HFFc6 (cell line): ENCODE measurements at places on chromosomes 12 and 14. TPM values are rescaled to one million over a fixed set of nuclear protein-coding genes. Genes with fewer than 3 reads are reported as not detected.

DNA sequence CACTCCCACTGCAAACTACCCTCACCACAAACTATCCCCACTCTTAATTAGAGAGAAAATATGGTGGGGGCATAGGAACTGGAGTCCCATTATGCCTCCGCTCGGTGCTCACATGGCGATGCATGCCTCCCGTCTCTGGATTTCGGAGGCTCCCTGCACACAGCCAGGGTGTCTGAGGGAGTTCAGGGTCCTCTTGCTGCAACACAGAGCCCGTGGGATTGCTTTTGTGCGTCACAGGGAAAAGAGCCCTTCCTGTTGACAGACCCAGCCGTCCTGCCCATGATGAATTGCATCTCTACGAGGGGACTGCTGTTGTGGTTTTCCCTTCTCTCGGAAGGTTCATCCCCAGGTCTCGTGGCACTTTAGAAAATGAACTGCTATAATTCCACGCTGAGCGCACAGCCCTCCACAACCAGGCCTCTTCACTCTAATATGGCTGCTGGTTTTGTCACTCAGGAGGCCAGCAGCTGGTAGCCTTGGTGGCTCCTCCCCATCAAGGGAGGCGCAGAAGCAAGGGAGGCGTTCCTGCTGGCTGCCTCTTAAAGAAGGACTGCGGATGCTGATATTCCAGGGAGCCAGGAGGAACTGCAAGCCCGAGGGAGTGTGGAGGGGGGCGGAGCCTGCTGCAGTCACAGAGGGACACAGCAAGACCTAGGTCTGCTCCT is 158.0 kb downstream of the KCNA5 start:
- H3K27ac ChIP-seq = no peak overlapping the region
- H3K36me3 ChIP-seq = no peaks in the 10 kb centered on the region
- DNase-seq = no peak
- peaks cover 14% of the 10 kb centered on the region for H3K27me3 ChIP-seq
- H3K4me3 ChIP-seq = no peak overlapping the region

- peaks cover 42% of the 10 kb centered on the region for H3K4me1 ChIP-seq
- no peak for DNase-seq
- H3K27ac ChIP-seq = no peak overlapping the region
- no peaks in the 10 kb centered on the region for H3K27me3 ChIP-seq
- no peak overlapping the region for H3K4me3 ChIP-seq
Observed at GRCh38 chr12:88468581-88468980, 111.7 kb downstream of the KITLG start.

The ZBTB39 gene
- 3.4 to 4.0 TPM (median 3.8 TPM) in 3 replicates for total RNA-seq

GRCh38 chr14:68623826-68624225 is 169.0 kb downstream of the ZFP36L1 start:
- H3K4me1 ChIP-seq = peaks cover 34% of the 10 kb centered on the region
- no peak for DNase-seq
- H3K4me3 ChIP-seq = no peak overlapping the region
- no peaks in the 10 kb centered on the region for H3K27me3 ChIP-seq
- no peak overlapping the region for H3K27ac ChIP-seq

The ENDOU gene
- total RNA-seq = 0.11 to 0.22 TPM (median 0.11 TPM) in 3 replicates

The MSI1 gene
- total RNA-seq = not detected in 3 replicates

The TAS2R20 gene
- total RNA-seq = 0.18 to 0.28 TPM (median 0.27 TPM) in 3 replicates

DNA sequence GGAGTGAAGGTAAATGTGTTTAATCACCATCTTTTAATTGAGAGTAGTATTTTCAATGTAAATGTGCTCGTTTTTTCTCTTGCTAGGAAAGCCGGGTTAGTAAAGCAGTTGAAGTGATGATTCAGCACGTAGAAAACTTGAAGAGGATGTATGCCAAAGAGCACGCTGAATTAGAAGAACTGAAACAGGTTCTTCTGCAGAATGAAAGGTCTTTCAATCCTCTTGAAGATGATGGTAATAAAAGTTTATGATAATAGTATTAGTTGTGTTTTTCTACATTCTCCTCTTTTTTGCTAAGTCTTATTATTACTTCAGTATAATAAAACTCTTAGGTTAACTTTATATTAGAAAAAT is 93.9 kb downstream of the DNAI7 start:
- no peak for DNase-seq
- H3K4me3 ChIP-seq = no peak overlapping the region
- H3K27me3 ChIP-seq = peaks cover 6% of the 10 kb centered on the region
- H3K27ac ChIP-seq = no peak overlapping the region

The SLCO1B1 gene
- not detected in 3 replicates for total RNA-seq

DNA sequence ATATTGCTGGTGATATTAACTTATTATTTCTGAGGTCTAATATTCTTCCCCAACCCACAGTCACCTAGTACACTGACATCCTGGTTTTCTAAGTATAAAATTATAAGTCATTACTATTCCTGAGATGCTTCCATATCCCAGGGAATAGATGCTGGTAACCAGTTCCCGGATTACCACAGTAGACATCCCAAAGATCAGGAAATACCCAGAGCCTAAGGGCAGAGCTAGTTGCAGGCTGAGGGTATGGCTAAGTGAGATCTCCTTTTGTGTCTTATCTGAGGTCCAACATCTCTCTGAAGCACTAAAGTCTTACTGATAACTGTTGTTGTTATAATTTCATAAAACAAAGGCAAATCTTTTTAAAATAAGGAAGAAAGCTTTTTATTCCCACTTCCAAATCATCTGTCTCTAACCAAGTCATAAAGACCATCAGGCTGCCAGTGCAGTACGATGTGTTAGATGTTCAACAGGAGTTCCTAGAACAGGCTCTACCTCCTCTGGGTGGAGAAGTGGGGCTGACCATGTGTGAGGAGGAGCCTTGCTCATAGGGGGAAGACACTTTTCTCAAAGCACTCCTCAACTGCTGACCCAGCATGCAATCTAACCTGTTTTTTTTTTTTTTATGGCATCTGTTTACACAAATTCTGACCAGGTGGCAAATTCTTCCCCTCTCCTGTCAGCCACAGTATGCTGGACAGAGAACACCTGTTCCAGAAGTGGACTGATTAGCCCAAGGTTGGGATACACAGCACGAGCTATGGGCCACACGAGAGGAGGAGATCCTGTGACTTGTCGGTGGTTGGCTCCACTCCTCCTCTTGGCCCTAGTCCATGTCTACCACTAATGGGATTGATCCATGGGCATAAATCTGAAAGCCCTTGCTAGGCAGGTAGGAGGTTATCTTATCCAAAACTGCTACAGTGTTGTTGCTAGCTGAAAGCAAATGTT is 16.1 kb upstream of the GRIP1 start:
- H3K4me1 ChIP-seq = no peaks in the 10 kb centered on the region
- H3K27ac ChIP-seq = no peak overlapping the region
- no peak for DNase-seq
- H3K27me3 ChIP-seq = peaks cover 7% of the 10 kb centered on the region; the same call in 1 of the 2 replicates
- no peaks in the 10 kb centered on the region for H3K36me3 ChIP-seq

DNA sequence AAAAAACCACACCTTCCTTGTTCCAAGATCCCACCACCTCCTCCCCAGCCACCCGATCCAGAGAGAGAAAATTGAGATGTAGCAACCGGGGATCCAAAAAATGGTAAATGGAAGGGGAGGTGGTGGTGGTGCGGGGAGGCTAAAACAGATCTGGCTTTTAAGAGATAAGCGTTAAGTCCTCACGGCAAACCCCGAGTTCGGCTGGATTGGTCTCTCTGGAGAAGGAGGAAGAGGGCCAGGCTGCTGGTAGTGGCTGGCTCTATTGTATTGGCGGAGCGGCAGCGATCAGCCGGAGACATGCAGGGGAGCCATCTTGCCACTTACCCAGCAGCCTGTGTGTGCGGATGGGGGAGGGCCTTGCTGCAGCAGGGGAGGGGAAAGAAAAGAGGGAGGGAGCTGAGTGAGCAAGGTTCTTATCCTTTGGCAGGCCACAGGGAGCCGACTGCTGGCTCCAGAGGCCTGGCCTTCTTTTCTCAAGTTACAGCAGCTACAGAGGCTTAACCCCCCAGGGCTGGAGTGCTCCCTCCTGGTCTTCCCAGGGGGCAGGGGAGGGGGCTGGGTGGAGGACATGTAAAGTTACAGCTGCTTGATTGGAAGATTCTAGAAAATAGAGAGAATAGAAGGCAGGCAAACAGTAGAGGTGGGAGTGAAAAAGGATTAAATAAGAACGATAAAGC is 14.1 kb upstream of the CDH24 start:
- H3K27me3 ChIP-seq = peaks cover 6% of the 10 kb centered on the region
- DNase-seq = peak; percentile 89
- H3K4me3 ChIP-seq = peak overlapping the region; percentile 94
- peaks cover 32% of the 10 kb centered on the region; the same call in 1 of the 2 replicates for H3K36me3 ChIP-seq
- H3K27ac ChIP-seq = peak overlapping the region; percentile 91
- peaks cover 49% of the 10 kb centered on the region for H3K4me1 ChIP-seq
